ENCODE measurements at places on chromosomes 11 and 22. TPM values are rescaled to one million over a fixed set of nuclear protein-coding genes. Genes with fewer than 3 reads are reported as not detected.

- DNase-seq, result peak; percentile 87
- H3K36me3 ChIP-seq, result peaks cover 76% of the 10 kb centered on the region
- H3K27ac ChIP-seq, result peak overlapping the region; percentile 95
- peak overlapping the region; percentile 11 for H3K4me3 ChIP-seq
- no peaks in the 10 kb centered on the region for H3K27me3 ChIP-seq
Observed at GRCh38 chr11:3014057-3014938, 22.2 kb upstream of the NAP1L4 start.

GRCh38 chr11:6095798-6096197 is 11.7 kb upstream of the OR56B4 start:
- H3K4me3 ChIP-seq, result no peak overlapping the region
- no peak overlapping the region for H3K27ac ChIP-seq
- H3K36me3 ChIP-seq, result no peaks in the 10 kb centered on the region
- peaks cover 6% of the 10 kb centered on the region for H3K4me1 ChIP-seq

DNA sequence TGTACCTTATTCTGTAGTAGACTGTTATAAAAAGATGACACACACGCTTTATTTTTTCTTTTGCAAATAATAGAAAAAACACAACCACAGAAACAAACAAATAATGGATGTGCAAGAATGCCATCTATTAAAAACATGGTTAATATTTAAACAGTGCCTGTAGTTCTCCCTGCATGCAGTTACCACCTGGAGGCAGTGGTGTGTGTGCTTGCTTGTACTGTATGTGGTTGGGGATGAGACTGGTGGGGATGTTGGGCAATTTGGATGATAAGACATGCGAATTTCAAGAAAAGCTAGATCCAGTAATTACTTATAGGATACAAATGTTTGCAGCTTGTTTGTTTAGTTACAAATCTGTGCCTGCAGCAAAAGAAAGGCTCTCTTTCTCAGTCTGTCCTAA is 3.6 kb downstream of the C11orf87 start:
- DNase-seq, result no peak
- no peak overlapping the region for H3K27ac ChIP-seq
- H3K4me1 ChIP-seq, result no peaks in the 10 kb centered on the region
- H3K27me3 ChIP-seq, result peaks cover 22% of the 10 kb centered on the region
- no peak overlapping the region for H3K4me3 ChIP-seq

GRCh38 chr11:85746670-85747069 is 60.7 kb upstream of the CCDC89 start:
- peaks cover 72% of the 10 kb centered on the region for H3K36me3 ChIP-seq
- no peak overlapping the region for H3K27ac ChIP-seq
- DNase-seq, result no peak
- no peak overlapping the region for H3K4me3 ChIP-seq
- H3K4me1 ChIP-seq, result peaks cover 75% of the 10 kb centered on the region

- no peaks in the 10 kb centered on the region for H3K4me1 ChIP-seq
- no peaks in the 10 kb centered on the region for H3K36me3 ChIP-seq
- no peak for DNase-seq
- no peak overlapping the region for H3K4me3 ChIP-seq
- no peak overlapping the region for H3K27ac ChIP-seq
Observed at GRCh38 chr11:92198268-92198667, 26.4 kb upstream of the FAT3 start.

- peaks cover 2% of the 10 kb centered on the region for H3K27me3 ChIP-seq
- DNase-seq, result no peak
- no peak overlapping the region for H3K27ac ChIP-seq
- H3K36me3 ChIP-seq, result no peaks in the 10 kb centered on the region
- no peaks in the 10 kb centered on the region for H3K4me1 ChIP-seq
- H3K4me3 ChIP-seq, result no peak overlapping the region
Observed at GRCh38 chr11:78741741-78742140, 167.1 kb upstream of the NARS2 start.

DNA sequence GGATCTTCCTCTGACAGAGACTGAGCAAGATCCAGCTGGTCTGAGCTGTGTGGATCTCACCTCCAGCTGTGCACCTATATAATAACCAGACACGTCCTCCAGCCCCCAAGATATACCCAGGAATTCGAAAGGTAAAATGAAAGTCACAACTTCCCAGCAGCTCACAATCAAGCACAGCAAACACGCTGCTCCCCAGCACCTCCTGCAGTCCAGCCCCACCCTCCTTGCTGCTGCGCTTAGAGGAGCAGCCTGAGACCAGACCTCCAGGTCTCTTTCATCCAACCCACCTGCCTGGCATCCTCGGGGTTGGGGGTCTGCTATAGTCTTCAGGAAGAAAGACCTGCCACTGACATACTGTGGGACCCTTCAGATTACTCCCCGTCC is 3.0 kb upstream of the APOL4 start:
- peaks cover 42% of the 10 kb centered on the region for H3K4me1 ChIP-seq
- H3K27ac ChIP-seq, result no peak overlapping the region
- no peak overlapping the region for H3K4me3 ChIP-seq
- DNase-seq, result no peak

DNA sequence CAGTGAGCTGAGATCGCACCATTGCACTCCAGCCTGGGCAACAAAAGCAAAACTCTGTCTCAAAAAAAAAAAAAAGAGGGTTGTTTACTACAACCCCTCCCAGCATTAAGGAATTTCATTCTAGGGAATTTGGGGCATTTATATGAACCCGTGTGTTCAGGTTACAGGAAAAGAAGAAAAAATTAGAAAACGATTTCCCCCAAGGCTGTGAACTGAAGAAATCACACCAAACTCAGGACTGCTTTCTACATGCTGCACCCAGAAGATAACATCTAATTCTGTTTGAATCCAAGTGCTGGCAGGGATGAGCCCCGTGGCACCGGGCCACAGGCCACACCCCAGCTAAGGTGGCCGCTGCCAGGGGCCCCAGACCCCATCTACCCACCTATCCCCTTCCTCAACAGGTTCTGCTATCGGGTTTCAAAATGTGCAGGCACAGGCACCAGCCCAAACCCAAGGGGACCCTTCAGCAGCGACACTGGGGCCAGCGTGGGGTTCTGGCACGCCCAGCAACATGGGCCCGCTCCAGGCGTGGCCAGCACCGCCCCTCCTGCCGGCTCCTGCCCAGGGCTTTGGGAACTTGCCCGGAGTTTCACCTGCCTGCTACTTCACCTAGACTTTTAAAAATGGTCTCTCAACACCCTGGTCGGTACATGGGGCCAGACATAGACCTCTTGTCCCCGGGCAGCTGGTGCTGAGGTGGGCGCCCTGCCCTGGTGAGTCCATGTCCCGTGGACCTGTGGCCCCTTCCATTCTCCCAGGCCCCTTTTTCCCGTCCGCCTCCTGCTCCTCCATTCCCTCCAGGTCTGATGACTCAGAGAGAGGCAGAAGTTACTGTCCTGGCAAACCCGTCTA is 11.8 kb downstream of the CELSR1 start:
- H3K36me3 ChIP-seq, result no peaks in the 10 kb centered on the region
- H3K4me1 ChIP-seq, result peaks cover 4% of the 10 kb centered on the region
- H3K27ac ChIP-seq, result no peak overlapping the region
- DNase-seq, result no peak
- H3K27me3 ChIP-seq, result peaks cover 9% of the 10 kb centered on the region

DNA sequence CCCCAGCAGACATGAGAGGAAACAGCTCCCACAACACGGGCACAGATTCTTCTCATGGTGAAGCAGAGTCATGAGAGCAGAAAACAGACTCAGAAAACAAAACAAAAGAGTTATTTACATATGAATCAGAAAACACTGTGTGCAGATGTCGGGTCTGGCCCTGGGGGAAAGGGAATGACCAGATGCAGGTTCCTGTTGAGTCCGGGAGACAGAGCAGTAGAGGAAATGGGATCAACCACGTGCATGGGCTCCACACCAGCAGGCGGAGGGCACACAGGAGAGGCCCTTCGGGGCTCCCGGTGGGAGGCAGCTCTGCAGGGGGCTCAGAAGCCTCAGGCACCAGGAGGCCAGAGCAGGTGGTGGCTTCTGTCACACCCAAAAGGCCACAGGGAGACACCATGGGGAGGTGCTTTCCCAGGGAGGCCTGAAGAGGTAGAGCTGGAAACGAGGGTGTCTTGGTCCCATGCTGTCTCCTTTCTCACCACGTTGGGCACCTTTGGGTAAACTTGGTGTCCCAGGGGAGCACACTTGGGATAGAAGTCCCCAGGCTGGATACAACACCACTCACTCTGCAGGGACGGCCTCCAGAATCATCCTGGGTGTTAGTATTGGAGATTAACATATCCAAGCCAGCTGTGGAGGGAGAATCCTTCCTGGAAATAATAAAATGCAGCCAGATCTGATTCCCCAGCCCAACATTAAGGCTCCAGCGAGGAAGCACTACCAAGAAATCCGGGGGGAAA is 764.7 kb downstream of the BRD1 start:
- H3K36me3 ChIP-seq, result no peaks in the 10 kb centered on the region
- no peak overlapping the region for H3K27ac ChIP-seq
- DNase-seq, result no peak
- H3K4me3 ChIP-seq, result no peak overlapping the region
- peaks cover 2% of the 10 kb centered on the region for H3K27me3 ChIP-seq
- H3K4me1 ChIP-seq, result no peaks in the 10 kb centered on the region

- peaks cover 34% of the 10 kb centered on the region for H3K4me1 ChIP-seq
- H3K36me3 ChIP-seq, result peaks cover 28% of the 10 kb centered on the region
- DNase-seq, result no peak
- H3K27me3 ChIP-seq, result no peaks in the 10 kb centered on the region
- no peak overlapping the region for H3K27ac ChIP-seq
- no peak overlapping the region for H3K4me3 ChIP-seq
Observed at GRCh38 chr11:13674799-13675509, 6.5 kb downstream of the FAR1 start.

DNA sequence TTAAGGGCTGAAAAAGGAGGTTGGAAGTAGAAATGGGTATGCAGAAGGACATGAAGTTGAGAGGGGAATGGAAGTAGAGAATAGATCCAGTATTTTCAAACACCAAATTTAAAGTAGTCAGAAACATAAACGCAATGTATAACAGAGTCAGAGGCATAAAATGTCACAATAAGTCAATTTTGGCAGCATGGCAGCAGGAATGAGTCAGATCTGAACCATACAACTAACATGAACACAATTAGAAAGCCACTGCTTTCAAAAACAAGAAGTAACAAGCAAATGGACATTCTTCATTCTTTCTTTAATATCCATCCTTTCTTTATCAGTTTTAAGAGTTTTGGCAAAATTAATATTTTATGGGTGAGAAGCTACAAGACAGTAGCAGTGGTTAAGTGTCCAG is 2.5 kb downstream of the CHORDC1 start:
- peak overlapping the region; percentile 1 for H3K27ac ChIP-seq
- H3K27me3 ChIP-seq, result no peaks in the 10 kb centered on the region
- peaks cover 53% of the 10 kb centered on the region for H3K4me1 ChIP-seq
- H3K4me3 ChIP-seq, result peak overlapping the region; percentile 95
- peaks cover 38% of the 10 kb centered on the region for H3K36me3 ChIP-seq

- no peak overlapping the region for H3K4me3 ChIP-seq
- peaks cover 2% of the 10 kb centered on the region for H3K4me1 ChIP-seq
- no peaks in the 10 kb centered on the region for H3K36me3 ChIP-seq
Observed at GRCh38 chr11:76744186-76745043, 38.7 kb upstream of the TSKU start.

NLRP14 gene
- total RNA-seq, result not detected

VPS51 gene
- 123 TPM for total RNA-seq

MAFF gene
- total RNA-seq, result 15.3 TPM

DCHS1 gene
- total RNA-seq, result 0.25 TPM

FAT3 gene
- not detected for total RNA-seq
